HFF-Myc (cell line): ENCODE measurements at places on chromosomes 7 and 10.

GRCh38 chr10:21927631-21928353, 75.7 kb downstream of the DNAJC1 start:
- no peak for DNase-seq

- no peak for DNase-seq
These were observed 1.7 kb upstream of the BLOC1S2 start for GRCh38 chr10:100288196-100288595.

DNA sequence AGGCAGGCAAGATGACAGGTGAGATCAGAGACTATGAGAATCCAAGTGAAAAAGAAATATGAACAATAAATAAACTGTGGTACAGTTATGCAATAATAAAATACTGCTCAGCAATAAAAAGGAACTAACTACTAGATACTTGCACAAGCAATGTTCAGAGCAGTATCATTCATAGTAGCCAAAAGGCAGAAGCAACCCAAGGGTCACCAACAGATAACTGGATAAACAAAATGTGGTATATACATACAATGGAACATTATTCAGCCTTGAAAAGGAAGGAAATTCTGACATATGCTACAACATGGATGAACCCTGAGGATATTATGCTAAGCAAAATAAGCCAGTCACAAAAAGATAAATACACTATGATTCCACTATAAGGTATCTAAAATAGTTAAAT, 76.9 kb upstream of the KCNIP2 start:
- DNase-seq: no peak

- DNase-seq: no peak
These were observed 46.0 kb downstream of the SH2D4B start for GRCh38 chr10:80583685-80584084.

GRCh38 chr7:20577441-20578071, 37.9 kb upstream of the ABCB5 start:
- DNase-seq: peak; percentile 19

- DNase-seq: no peak
These were observed 15.4 kb downstream of the FGF8 start for GRCh38 chr10:101760510-101760909.

DNA sequence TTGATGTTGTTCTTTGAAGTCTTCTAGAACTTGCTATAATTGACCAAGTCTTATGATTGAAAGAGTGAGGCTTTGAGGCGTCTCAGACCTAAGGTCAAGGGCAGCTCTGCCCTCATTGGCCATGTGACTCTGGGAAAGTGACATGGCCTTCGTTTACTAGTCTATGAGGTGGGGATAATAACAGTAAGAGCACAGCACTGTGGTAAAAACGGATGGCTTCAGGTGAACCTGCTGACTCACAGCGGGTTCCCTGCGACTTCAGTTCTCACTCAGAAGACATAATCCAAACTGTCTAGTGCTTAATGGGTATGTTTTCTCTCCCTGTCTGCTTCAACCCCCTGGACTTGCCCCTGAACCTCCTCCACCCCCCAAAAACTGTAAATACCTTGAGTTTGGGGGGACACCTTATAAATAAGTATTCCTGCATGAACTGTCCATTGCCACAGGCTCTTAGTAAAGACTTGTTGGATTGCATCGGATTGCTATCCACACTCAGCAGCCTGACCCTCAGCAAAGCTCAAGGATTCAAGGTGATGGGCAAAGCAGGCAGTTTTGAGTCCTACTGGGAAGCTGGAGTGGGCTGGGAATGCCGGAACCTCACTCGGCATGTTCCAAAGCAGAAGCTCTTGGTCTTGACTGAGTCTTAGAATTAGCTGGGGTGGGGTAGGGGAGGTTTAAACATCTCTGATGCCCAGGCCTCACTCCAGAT, 304.6 kb downstream of the KLF6 start:
- DNase-seq: no peak
